ENCODE measurements at places on chromosomes 5 and 9.
A peak's percentile ranks its signal among the peaks of the same experiment; 100 is the strongest.

DNA sequence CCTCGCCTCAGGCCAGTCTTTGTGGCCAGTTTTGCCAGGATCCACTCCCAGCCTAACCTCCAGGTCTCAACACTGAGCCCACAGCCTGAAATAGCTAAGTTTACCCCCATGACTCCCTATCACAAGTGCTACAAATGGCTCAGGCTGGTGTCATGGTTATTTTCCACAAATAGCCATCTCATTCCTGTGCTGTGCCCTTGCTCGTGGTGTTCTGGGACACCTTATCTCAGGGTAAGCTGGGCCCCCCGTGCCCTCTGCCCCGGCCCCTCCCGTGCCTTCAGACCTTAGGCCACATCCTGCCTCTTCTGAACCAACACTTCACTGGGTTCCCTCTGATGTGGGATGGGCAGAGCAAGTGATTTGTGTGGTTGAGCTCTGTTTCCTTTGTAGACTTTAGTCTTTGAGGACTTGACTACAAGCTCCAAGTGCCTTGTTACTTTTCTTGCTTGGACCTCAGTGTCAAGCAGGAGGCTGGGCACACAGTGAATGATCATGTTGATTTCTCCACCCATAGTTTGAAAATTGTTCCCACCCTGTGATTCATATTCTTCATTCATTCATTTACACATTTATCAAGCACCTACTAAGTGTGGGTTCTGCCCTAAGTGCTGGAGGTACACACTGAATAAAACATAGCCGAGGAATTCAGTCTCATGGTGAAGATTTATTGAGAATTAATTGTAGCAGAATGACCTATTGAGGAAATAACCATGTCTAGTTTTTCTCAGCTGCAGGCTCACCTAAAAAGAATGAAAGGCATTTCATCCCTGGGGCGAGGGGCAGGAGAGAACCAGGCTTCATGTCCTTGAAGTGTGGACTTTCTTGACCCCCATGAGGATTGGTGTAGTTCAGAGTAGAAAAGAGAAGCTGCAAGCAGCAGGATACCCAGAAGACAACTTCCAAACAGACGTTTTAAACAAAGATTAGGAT is 84.5 kb upstream of the CTNNA1 start:
- no peak for DNase-seq

DNA sequence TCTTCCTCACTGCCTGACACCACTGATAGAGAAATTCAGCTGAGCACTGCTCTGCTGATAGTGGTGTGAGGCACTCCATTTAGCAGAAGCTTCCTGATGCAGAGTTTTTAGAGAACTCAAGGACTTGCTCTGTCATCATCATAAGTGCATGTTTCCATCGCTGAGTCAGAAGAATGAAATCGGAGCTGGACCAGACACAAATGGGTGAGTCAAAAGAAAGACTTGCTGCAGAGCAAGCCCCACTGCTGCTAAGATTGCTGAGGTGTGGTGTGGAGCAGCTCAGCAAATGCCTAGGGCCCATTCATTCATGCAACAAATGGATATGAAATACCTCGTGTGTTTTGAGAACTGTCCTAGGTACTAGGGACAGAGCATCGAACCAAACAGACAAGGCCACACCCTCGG is 410.2 kb upstream of the SLC30A5 start:
- no peak for DNase-seq

- DNase-seq: peak; percentile 28
Observed at GRCh38 chr5:77015938-77016569, 14.2 kb upstream of the AGGF1 start.

DNA sequence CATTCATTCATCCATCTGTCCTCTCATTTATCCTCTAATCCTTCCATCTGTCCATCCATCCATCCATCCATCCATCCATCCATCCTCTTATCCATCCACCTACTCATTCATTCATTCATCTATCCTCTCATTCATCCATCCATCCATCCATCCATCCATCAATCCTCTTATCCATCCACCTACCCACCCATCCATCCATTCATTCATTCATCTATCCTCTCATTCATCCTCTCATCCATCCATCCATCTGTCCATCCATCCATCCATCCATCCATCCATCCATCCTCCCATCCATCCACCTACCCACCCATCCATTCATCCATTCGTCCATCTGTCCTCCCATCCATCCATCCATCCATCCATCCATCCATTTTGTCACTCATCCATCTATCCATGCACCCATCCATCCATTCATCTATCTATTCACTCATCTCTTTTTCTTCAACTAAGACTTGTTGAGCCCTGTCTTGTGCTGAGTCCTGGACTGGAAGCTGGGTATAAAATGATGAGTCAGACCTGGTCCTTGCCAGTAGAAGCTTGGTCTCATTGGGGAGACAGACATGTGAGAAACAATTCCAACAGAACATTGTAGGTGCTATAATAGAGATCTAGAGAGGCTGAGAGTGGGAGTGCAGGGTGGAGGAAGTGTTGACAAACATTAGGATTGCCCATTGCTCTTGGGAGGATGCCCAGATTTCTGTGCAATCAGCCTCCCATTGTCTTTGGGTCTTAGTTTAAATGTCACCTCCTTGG is 55.0 kb upstream of the IER5L start:
- no peak for DNase-seq

GRCh38 chr5:3214838-3215374 is 380.7 kb upstream of the IRX1 start:
- DNase-seq: no peak

DNA sequence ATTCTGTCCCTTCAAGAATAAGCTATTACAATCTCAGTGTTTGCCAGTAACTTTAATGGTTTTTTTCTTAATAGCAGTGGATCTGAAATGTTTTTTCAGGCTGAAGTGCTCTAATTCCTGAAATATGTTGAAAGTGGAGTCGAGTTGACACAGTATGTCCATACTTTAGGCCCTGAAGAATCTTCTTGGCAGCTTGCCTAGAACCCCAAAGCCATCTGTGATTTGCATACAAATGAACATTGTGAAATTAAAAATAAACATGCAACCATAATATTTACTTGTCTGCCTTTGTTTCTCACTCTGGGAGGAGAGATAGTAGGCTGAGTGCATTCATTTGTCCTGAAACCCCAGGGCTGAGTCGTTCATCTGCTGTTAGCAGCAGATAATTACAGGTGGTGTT is 152.7 kb downstream of the ADCY2 start:
- no peak for DNase-seq

DNA sequence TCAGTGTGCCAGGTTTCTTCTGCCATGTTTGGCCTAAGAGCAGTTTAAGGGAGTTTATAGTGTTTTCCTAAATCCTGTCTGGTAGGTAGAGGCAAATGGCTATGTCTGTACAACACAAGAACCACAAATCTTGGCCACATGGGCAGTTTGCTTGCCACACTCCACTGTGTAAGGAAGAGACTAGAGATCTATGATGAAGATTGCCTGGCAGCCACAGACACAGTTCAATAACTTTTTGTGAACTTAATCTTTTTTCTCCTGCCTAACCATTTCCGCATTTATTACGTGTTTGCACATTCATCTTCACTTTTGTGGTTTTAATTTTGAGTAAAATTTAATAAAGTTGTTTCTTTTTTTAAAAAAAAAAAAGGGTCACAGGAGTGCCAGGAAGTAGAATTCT is 5.8 kb downstream of the MFAP3 start:
- DNase-seq: no peak

GRCh38 chr5:57010786-57011185 is 58.9 kb upstream of the MIER3 start:
- no peak for DNase-seq

GRCh38 chr5:145557345-145557744 is 277.8 kb downstream of the PRELID2 start:
- DNase-seq: no peak

GRCh38 chr9:87671478-87671877 is 54.4 kb upstream of the CTSL start:
- DNase-seq: no peak

- DNase-seq: no peak
Observed at GRCh38 chr5:77259476-77259875, 49.0 kb downstream of the PDE8B start.

DNA sequence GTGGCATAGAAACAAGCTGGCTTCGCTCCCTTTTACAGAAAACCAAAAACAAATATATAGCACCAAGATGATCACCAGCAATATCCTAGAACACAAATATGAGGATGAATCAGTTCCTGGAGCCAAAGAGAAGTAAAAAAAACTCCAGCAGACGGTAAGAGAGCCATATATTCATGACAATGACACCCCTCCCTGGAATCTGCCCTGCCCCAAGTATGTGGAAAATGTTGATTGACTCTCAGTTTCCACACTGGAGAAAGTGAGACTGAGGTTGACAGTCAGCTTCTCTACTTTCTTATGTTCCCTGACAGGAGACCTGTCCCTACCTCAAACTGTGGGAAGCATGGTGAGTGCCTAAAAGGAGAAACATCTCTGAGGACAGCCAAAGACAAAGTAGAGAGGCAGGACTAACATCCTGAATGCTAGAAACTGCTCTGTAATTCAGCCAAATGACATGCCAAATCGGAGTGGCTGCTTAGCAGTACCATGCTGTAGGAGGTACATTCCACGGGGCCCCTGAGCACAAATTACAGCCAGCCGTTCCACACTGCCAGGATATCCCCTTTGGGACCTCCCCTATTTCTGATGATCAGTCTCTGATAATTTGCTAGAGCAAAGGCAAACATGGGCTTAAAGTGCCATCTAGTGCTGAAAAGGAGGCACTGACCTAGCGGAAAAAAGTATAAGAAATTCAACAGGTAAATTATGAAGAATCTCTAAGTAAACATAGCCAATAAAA is 424.0 kb upstream of the RGMB start:
- DNase-seq: no peak

GRCh38 chr9:128216781-128217553 is 13.8 kb downstream of the DNM1 start:
- DNase-seq: no peak

DNA sequence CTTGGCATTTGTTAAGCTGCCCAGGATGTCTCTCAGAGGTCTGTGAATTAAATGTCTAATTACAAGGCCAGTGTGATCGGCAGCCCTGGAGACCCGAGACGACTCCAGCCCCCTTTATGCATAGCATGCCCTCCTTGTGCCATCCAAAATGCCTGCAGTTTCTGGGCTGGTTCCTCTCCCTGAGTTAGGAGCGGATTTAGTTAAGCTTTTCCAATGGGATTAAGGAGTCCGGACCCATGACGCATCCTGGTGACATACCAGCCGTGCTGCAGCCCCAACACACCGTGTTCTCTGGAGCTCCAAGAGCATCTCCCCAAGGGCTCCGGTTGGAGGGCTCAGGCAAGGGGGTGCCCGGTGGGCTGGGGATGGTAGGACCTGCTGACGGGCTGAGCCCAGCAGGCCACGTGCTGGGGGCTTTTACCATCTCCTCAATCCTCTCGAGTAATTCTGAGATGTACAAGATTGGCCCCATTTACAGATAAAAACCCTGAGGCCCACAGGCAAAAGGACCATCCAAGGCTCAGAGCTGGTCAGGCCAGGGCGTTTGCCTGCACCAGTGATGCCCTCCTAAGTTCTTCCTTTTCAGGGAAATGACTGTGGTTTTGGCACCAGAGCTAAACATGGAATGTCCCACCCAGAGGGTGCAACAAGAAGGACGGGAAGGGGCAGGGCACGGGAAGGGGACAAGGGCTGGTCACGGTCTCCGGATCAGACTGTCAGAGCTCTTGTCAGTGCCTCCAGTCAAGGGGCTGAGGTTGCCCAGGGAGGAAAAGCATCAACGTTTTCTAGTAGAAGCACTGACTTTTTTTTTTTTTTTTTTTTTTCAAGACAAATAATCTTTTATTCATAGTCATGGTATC is 82.6 kb upstream of the PHYKPL start:
- DNase-seq: no peak

- no peak for DNase-seq
Observed at GRCh38 chr5:72206160-72206559, 98.9 kb downstream of the MAP1B start.

- DNase-seq: no peak
Observed at GRCh38 chr5:87653242-87653641, 240.5 kb upstream of the CCNH start.

- DNase-seq: peak; percentile 72
Observed at GRCh38 chr5:168300326-168301182, 9.1 kb downstream of the WWC1 start.

GRCh38 chr9:68551191-68551590 is 10.5 kb upstream of the TMEM252 start:
- DNase-seq: no peak

- peak; percentile 48 for DNase-seq
Observed at GRCh38 chr9:121650217-121651007, 1.0 kb upstream of the DAB2IP start.

DNA sequence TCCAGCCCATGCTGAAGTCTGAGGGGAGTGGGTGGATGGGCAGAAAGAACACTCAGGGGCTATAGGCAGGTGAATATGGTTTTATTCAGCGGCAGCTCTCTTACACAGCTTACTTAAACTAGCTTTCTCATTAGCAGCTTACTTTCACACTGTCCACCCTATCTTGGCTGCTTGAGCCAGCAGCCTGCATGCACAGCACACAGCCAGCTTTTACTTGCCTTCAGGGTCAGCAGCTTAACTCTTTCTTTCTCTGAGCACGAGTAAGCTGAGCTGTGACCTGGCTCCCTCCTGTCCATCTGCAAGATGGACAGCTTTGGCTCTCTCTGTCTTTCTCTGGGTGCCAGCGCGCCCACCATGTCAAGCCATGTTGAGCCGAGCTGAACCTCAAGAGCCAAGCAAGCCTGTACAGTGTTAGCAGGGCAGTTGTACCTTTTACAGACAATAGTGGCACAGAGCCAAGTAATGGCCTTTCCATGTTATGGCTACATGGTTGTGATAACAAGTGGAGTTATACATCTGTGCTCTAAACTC is 1054.9 kb downstream of the PTPRD start:
- DNase-seq: no peak

DNA sequence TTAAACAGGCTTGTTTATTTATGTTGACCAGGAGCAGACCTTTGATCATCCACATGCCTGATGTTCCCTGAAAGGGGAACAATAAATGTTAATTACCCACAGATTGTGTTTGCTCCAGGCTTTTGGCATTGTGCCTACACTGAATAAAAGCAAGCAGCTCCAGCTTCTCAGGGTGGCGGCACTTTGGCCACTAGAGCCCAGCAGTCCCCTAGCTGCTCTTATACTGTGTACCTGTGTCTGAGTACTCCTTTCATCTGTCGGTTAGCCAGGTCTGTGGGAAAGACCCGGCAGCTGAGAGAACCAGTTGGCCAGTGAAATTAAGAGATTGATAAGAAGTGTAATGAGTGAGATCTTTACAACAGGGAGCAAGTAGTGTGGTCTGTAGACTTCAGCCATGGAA is 254.8 kb upstream of the FTMT start:
- no peak for DNase-seq

DNA sequence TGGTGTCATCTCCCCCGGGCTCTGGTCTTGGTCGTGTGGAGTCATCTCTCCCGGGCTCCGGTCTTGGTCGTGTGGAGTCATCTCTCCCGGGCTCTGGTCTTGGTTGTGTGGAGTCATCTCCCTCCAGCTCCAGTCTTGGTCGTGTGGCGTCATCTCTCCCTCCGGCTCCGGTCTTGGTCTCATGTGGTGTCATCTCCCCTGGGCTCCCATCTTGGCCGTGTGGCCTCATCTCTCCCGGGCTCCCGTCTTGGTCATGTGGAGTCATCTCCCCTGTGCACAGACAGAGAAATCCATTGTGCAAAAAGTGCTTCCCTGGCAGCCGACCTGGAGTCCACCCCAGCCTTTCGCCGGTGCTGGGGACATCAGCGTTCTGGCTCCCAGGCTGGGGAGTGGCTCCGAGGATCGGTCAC is 91.1 kb upstream of the CACNA1B start:
- DNase-seq: no peak

- DNase-seq: no peak
Observed at GRCh38 chr5:40405996-40406740, 273.5 kb upstream of the PTGER4 start.
